ENCODE measurements at places on chromosomes 3 and 15.

DNA sequence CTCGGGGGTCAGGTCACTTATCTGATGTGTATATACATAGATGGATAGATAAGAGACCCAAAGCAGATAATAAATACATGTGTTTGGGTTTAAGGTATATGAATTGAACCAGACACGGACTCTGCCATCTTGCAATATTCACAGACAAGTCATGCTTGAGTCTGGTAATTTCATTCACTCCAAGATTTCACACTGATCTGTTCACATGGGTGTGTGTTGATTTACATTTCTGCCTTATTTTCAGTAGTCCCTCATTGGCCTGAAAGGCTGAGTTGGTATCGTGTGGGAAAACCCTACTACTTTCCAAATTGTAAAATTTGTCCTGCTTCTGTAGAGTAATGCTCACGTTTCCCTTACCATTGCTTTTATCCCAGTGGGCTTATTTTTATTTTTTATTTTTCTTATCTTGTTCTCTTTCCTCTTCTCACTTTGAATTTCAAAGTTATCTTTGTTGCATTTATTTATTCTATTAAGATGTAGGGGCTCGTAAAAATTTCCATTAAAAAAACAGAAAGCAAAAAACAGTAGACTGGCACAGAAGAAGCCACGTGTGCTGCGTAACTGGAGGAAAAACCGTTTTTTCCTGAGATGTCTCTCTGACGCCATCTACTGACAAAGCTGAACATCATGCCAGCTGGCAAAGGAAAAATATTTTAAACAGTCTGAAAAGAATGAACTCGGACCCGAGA lies 10.8 kb upstream of the MFSD1 start:
- DNase-seq: no peak

GRCh38 chr3:26621176-26621575 lies 1.4 kb upstream of the LRRC3B start:
- DNase-seq: no peak

DNA sequence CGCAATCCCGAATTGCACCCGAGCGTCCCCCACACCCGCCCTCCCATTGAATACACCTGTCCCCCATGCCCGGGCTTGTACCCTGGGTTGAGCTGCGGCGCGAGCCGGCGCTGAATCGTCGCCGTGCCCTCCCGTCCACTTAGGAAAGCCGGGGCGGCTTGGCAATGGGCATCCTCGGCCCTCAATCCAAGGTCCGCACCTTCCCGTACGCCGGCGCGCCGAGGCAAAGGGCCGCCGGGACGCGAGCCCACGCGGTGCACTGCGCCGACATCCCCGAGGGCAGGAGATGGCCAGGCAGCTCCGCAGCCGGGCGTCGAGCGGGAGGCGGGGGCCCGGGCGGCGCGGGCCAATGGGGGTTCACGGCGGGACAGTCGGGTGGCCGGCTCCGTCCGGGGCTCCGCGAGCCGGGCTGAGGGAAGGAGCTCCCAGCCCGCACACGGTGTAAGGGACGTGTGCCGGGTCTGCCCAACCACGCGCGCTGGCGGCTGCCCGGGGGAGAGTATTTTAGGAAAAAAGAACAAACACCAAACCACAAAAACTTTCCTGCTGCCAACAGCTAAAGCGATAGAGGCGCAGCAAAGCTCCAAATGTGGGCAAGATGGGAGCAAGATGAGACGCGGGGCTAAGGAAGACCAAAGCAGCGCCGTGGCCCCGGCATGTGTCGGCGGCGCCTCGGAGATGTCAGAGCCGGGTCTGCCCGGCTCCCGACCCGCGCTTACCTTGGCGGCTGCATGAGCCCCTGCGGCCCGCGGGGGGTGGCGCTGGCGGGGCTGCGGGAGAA lies 621 bp downstream of the RGMA start:
- DNase-seq: no peak

DNA sequence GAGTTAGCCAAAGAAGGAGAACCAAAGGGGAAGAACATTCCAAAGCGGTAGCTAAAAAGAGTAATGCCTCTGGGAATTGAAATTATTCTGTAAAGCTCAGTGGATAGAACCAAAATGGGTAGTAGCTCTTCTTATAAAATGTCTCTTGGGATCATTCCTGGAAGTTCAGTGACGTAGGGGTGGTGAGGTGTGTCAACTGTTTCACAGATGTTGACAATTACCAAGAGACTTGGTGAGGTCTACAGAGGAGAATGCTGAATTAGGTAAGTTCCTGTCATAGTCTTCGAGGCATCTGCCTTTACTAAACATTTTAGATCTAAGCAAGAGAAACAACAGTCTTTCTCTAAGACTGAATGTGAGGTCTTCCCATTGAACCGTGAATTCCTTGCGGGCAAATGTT lies 67.8 kb downstream of the TPRG1 start:
- DNase-seq: no peak

DNA sequence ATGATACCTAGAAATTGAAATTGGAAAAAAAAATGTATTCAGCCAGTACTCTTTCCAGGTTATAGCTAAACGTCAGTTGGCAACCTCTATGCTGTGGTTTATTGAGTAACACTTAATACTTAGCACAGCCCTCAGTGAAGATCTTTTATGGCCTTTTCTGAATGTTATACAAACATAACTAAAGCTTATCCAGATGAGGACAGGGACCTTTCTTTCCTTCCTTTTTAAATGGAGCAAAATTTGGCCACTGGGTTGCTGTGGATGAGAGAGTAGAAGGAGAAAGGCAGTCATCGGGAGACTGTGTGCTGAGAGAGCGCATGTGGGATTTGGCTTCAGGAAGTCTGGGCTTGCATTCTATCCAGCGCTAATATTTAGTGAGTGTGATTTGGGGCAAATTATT lies 36.1 kb downstream of the IGF1R start:
- DNase-seq: no peak

- no peak for DNase-seq
Measured at GRCh38 chr15:88652456-88653199, 13.8 kb downstream of the ISG20 start.

DNA sequence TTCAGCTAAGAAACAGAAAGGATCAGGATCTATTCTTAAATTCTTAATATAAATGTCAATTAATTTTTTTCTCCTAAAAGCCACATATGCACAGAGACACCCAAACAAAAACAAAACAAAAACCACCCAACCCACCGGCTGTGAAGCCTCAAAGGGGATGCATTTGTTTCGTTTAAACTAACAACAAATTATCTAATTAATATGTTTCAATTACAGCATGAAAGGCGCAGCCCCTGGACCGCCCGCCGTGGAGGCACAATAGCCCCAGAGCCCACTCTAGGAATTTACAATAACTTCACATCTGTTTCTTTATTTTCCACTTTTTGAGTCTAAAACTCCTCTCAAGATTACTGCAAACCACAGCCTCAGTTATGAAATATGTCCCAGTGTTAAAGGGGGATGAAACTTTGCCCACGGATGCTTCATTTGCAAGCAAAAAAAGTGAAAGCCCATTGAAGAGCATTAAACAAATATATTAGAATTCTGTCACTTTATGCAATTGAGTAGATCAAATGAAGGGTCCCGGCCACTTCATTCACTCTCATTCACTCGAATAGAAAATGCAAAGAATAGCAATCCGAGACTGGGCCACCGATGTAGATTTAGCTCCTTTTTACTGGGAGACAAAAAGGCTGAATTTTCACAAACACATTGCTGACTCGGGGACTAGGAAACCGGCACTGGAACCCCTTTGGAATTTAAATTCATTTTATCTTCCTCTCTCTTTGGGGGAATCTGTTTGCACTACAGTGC lies 6.0 kb downstream of the FOXB1 start:
- DNase-seq: no peak

GRCh38 chr15:50232791-50233190 lies 32.7 kb downstream of the HDC start:
- DNase-seq: no peak

DNA sequence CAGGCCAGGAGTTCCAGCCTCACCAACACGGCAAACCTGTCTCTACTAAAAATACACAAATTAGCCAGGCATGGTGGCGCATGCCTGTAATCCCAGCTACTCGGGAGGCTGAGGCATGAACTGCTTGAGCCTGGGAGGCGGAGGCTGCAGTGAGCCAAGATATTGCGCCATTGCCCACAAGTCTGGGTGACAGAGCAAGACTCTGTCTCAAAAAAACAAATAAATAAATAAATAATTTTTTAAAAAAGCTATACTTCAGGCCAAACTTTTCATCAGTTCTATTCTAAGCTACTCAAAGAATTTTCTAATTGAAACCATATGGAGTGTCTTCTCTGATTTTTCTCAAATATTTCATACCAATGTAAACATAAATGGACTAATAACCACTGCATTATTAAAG lies 43.5 kb downstream of the PHC3 start:
- DNase-seq: no peak
